Pulmonary artery endothelial cell (primary cell): ENCODE measurements at places on chromosomes 1 and 21.
A peak's percentile ranks its signal among the peaks of the same experiment; 100 is the strongest.

- no peak for DNase-seq
Observed at GRCh38 chr21:43835050-43835449, 30.0 kb upstream of the AGPAT3 start.

GRCh38 chr1:87950369-87950768 lies 621.7 kb downstream of the LMO4 start:
- no peak for DNase-seq

DNA sequence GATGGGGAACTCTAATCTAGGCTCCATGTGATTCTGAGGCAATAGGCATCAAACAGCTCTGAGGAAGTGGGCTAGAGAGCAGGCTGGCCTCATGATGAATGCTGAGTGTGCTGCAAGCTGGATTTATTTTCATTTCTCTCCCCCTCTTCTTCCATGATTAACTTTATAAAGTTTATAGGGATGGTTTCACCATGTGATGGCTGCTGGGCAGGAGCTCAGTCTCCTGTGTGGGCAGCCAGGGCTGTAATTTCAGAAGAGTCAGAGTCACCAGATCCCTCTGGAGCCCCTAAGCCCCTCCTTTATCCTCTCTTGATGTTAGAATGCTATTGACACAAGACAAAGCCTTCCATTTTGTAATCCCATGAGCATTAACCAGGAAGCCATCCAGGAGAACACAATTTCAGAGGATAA lies 143.6 kb downstream of the CNIH3 start:
- no peak for DNase-seq

DNA sequence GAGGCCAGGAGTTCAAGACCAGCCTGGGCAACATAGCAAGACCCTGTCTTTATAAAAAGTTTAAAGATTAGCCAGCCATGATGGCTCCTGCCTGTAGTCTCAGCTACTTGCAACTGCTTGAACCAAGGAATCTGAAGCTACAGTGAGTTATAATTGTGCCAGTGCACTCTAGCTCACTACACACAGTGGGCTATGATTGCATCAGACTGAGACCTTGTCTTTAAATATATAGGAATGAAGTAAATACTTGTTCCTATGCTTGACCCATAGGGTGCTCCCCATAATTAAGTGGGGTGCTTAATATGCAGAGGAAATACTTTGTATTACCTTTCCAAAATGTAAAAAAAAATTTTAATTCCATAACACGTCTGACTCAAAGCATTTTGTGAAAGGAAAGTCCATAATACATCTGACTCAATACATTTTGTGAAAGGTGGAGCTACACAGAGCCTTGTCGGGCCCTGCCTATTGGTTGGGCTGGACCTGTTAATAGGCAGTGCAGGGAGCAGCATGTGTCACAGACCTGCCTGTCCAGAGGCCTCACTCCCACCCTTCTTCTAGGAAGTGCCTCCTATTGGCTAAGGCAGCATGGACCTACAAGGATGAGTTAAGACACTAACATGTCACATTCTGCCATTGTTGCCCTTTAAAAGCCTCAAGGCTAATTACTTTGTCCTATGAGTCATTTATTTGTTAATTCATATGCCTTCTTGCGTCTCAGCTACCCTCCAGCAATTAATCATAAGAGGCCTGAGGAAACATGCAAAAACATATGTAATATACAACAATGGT lies 33.6 kb downstream of the CD58 start:
- no peak for DNase-seq

DNA sequence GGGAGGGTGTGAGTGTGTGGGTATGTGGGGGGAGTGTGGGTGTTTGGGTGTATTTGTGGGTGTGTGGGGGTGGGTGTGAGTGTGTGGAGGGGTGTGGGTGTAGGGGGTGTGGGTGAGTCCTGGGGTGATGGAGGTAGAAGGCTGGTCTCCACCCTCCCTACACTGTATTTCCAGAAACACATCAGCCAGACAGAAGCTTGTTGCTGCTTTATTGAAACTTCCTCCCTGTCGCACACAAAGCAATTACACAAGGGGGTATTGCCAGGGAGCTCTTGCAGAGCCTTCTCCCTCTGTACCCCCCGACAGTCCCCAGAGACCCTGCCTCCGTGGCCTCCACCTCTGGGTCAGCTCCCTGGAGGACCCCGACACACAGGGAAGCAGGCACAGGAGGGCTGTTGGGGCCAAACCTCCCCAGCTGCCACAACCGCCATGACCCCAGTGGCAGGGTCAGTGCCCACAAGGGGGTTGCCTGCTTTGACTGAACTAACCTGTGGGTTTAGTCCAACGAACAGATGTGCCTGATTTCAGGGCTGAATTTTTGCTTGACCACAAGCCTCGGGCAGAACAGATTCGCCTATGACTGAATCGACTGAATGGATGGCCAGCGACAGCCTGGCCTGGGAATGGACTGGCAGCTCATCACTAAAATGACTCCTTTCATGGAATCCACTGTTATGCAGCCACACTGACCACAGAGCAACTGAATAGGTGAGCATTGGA lies 9.1 kb upstream of the MATN1 start:
- DNase-seq, result no peak

- DNase-seq, result no peak
Observed at GRCh38 chr1:18951818-18952391, 4.6 kb downstream of the IFFO2 start.

DNA sequence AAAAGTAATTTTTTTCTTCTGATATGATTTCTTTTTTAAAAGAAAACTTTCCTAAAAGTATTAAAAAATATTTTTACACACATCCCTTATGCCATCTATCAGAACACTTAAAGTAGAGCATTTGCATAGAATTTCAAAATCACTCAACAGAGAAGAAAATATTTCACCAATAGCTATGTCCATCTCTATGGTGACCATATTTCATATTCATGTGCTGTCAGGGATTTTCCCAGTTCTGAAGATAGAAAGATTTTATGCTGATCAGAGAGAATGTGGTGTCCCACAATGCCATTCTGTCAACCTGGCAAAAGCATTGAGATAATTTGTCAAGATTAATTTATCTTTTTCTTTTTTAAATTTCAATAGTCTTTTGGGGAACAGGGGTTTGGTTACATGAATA lies 87.0 kb downstream of the C4BPA start:
- DNase-seq, result no peak

DNA sequence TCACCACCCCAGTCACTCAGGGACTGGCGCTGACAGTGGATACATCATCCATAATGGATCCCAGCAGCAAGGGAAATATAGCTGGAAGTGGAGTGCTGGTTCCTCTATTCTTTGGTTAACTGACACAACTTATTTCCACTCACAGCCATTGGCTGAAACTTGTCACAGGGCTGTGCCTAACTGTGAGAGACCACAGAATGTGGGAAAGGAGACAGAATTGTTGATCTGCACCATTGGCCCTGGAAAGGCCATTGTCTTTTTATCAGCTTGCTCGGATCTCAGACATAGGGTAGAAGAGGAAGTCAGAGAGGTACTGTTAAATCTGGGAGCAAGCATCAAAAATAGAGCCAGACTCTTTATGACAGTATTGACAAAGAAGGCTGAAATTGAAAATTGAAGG lies 451.3 kb downstream of the AJAP1 start:
- no peak for DNase-seq

GRCh38 chr1:246210756-246211155 lies 296.3 kb downstream of the SMYD3 start:
- no peak for DNase-seq

DNA sequence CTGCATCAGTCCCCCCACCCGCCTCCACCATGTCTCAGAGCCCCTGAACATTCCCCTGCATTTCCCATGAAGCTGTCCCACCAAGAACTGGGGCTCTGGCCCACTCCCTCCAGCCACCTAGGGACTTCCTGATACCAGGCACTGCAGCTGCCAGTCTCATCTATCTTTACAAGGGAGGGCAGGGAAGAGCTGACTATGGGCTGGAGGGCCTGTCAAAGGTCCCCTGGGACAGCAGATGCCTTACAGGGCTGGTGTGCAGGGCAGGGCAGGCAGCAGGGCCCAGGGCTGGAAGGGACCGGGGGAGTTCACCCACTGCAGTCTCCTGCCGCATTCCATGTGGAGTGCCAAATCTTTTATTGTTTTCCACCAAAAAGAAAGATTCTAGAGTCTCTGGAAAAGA lies 17.6 kb downstream of the SHISA4 start:
- no peak for DNase-seq

GRCh38 chr1:155882235-155882634 lies 22.9 kb downstream of the SYT11 start:
- no peak for DNase-seq

DNA sequence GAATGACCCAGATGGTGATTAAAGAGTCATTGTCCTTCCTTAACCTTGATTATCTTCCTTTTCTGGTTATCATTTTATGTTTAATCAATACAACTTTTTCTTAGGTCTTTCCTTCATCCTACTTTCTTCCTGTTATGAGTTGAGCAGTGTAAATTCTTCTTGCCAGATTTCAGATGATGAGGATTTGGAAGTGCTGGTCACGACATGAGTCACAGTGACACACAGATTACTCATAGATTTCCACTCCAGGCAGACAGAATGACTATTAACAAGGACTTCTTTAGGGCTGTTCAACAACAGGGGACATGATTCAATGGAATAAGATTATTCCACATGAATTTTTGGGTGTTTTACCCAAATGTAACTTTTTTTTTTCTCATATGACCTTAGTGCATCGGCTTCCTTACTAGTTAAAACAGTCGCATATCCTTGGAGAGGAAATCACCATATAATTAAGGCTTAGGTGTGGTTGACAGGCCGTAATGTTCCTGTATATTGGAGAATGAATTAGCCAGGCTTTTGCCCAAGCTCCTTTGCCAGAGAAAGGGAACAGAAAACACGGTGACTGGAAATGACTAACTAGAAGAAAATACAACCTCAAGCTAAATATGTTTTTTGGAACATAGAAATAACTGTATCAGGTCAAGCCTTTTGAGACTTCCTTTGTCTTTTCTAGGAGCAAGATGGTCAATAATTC lies 44.2 kb downstream of the PRRX1 start:
- peak; percentile 77 for DNase-seq

GRCh38 chr1:171188388-171189266 lies 3.5 kb downstream of the FMO2 start:
- peak; percentile 17 for DNase-seq

DNA sequence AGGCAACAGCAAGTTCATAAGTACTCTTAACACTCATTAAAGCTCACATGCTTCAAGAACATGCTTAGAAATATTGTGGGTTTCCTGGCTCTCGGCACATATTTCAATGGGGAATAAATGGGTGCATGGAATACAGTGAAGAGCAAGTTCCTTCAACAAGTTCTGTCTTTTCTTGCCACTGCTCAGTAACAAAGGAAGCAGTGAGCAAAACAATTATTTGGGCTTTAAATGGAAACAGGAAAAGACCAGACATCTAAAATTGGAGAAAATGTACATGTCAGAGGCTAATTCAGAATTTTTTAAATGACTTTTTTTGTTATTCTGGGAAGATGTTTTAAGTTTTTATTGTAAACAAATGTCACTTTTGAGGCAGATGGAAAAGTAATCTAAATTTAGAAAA lies 478.7 kb downstream of the SETD4 start:
- DNase-seq, result no peak
